Left colon (tissue), 2 donors: ENCODE measurements at places on chromosomes 16 and 17. TPM values are rescaled to one million over a fixed set of nuclear protein-coding genes. Genes with fewer than 3 reads are reported as not detected.

The SMTNL2 gene
- total RNA-seq: not detected

The GRB2 gene
- 112 TPM for total RNA-seq

The TOX3 gene
- 51.7 TPM for total RNA-seq

The SNN gene
- total RNA-seq: 2.4 TPM

The KRTAP4-4 gene
- not detected for total RNA-seq

The MAP3K14 gene
- total RNA-seq: 13.0 TPM

The SMIM36 gene
- not detected for total RNA-seq

The OMG gene
- total RNA-seq: not detected

The TTC19 gene
- total RNA-seq: 53.6 TPM

The CMIP gene
- 81.8 TPM for total RNA-seq

The TNFSF12 gene
- total RNA-seq: 17.3 TPM

The TNFRSF13B gene
- 0.79 TPM for total RNA-seq

The FOXF1 gene
- total RNA-seq: 13.7 TPM

The MARVELD3 gene
- 112 TPM for total RNA-seq

The KRT27 gene
- not detected for total RNA-seq

The GPR142 gene
- total RNA-seq: 0.31 TPM

GRCh38 chr17:6145946-6146345 is 75.8 kb downstream of the WSCD1 start:
- no peak for DNase-seq

GRCh38 chr16:67000384-67001351 is 12.3 kb downstream of the CES4A start:
- peak; percentile 67 for DNase-seq

DNA sequence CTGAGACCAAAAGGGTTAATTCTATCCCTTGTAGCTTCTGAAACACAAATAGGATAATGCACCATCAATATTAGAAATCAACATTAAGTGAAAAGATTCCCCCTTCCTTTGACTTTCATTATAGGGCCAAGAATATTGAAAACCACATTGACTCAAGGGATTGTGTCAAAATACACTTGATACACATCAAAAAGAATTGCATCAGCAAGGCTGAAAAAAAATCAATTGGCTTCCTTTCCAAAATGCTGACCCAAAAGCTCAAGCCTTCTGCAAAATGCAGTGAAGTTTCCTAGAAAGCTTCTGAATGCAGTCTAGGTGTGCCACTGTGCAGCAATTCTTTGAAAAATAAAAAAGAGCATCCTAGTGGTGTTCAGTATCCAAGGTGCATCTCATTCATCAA is 674.4 kb downstream of the TOX3 start:
- no peak for DNase-seq

GRCh38 chr16:6019490-6019991 is 921.9 kb upstream of the EEF2KMT start:
- no peak for DNase-seq

- DNase-seq: no peak
These were observed 21.9 kb downstream of the CRK start for GRCh38 chr17:1434150-1434549.

DNA sequence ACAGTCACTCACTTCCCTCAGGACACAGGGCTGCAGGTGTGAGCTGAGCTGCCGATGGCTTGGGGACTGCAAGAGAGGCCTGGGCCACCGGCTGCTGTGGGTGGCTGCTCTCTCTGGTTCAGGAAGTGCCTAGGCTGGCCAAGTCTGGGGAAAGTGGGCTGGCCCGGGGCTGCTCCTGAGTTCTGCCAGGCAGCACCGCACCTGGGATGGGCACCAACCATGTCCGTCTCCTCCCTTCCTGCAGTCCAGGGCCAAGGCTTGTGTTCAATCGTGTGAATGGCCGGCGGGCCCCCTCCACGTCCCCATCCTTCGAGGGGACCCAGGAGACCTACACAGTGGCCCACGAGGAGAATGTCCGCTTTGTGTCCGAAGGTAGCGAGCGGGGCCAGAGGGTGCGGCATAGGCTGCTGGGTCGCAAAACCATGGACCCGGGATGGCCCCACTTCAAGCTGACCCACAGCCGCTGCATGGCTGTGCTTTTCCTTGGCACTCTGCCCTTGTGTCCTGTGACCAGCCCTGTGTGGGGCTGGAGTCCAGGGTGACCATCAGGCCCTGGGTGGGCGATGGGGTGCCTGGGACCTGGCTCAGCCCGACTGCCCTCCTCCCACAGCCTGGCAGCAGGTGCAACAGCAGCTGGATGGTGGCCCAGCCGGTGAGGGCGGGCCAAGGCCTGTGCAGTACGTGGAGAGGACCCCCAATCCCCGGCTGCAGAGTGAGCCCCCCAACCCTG is 1.8 kb upstream of the WDR90 start:
- peak; percentile 64 for DNase-seq

GRCh38 chr16:1094124-1094479 is 1.9 kb downstream of the C1QTNF8 start:
- DNase-seq: no peak

DNA sequence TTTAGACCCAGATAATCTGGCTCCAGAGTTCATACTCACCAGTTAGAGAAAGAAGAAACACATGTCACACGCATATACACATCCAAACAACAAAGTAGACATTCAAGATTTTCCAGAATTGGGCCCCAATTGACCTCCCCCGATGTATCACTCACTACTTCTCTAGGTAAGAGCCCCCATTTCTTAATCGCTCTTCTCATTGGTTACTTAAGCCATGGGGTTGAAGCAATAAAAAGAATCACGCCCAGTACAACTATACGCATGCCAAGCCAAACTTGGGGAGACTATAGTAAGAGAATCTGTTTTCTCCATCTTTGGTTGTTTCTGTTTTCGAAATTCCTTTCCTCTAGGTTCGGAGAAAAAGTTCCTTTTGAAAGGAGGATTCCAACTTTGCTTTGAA is 565 bp downstream of the DDX52 start:
- no peak for DNase-seq

DNA sequence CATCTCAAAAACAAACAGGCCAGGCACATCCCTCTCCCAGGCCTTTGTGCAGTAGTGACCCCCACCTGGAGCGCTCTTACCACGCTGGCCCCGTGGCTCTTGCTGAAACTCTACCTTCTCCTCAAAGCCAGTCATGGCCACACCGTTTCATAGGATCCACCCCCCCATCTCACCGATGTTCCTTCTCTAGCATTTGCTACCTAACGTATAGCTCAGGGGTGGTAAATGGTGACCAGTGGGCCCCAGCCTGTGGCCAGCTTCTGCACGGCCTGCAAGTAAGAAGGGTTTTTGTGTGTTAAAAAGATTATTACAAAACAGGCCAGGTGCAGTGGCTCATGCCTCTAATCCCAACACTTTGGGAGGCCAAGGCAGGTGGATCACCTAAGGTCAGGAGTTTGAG is 43.8 kb downstream of the RMI2 start:
- DNase-seq: no peak

DNA sequence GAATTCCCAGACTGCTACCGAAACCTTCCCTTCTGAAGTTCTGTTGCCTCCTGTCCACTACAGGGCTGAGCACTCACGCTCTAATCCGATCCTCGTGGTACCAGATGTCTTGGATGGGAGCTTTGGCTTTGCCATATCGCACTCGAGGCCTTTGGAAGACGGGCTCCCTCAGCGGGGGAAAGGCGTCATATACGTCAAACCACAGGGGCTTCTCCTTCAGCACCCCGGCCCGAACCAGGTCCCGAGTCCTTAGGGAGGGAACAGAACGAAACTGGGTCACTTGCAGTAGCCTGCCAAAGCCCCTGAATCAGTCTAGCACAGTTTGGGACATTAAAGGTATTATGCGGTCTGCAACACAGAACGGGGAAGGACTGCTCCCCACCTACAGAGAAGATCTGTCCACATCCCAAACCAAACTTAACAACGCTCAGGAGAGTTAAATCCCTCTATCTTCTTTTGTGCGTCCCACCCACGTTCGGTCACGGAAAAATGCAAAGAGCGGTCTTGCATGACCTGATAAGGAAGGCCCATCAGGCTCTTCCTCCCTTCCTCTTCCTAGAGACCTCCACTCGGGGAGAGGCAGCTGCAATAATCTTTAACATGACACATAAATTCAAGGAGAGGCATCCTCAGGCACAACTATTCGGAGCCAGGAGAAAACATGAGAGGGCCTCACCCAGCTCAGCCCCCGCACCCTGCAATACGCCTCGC is 526 bp downstream of the MRPS23 start:
- no peak for DNase-seq

- no peak for DNase-seq
These were observed 1.4 kb downstream of the ARSG start for GRCh38 chr17:68292689-68293040.

GRCh38 chr17:34850023-34850422 is 111.2 kb downstream of the CCT6B start:
- DNase-seq: no peak

DNA sequence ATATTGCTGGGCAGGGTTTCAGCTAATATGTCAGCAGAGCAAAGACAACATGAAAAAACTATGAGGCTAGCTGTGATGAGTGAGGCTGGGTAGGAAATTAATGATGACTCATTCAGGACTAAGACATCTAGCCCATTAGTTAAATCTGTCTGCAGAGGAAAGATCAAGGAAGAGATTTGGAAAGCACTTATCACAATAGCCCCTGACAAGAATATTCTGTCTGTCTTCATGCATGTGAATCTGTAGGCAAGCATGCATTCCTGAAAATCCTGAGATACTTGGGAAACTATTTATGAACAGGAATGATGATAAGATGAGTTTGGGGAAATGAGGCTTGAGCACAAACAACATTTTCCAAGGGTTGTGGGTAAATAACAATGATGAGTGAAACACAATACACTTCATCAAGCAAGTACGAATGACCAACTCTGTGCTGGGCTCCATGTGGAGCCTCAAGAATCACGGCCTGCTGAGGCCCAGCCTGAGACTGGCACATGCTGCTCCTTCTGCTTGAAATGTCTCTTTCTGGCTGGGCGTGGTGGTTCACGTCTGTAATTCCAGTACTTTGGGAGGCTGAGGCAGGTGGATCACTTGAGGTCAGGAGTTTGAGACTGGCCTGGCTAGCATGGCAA is 96.5 kb upstream of the ASIC2 start:
- no peak for DNase-seq

DNA sequence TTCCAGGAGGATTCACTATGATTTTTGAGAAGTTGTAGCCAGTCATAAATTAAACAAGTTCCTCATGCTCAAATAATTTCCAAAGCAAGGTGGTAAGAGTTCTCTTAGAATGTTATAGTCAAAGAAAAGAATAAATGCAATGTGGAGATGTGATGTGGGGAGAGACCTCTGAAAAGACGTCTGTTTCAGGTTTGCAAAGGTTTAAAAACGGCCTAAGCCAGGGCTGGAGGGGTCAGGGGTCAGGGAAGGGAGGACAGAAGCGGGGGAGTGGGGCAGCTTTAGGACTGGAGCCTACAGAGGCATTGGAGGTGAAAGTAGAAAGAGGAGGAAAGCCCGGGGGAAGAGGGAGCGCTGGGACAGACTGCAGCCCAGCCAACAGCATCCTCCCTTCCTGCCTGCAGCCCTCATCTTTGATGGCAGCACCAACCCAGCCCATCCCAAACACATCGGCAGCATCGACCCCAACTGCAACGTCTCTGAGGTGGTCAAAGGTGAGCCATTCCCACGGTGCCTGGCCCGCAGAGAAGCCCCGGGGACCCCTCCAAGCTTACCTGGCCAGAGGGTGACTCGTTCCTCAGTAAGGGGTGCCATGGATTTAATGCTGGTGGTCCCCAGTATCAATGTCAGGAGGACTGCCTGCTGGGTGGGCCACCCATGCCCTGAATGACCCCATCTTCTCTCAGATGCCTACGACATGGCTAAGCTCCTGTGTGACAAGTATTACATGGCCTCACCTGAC is 11.4 kb downstream of the PDK2 start:
- DNase-seq: no peak

DNA sequence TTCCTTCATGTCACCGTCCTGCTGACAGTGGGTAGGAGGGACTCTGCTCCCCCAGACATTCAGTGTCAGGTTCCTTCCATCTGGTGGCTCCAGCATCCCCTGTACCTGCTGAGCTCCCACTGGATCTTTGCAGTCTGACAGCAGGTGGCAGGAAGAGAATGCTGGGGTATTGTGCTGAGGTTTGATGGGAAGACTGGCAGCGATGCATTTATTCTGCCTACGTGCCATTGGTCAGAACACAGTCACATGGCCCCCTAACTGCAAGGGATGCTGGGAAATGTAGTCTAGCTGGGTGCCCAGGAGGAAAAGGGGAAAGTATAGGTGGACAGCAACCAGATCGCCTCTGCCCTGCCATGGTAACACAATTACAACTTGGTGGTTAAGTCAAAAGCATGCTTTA is 44.4 kb downstream of the IRX3 start:
- no peak for DNase-seq

DNA sequence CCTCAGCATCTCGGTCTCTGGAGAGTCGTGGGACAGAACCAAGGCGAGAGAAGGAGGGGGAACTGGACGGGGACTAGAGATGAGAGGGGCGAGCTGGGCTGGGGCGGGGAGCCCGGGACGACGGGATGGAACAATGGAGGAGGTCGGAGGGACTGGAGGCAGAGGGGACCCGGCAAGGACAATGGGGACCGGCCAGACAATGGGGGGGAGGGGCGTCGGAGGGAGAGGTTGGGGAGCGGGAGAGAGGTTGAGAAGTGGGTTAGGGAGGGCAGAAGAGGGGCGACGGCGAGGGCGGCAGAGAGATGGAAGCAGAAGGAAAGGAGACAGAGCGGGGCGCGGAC is 719 bp downstream of the NGFR start:
- no peak for DNase-seq

DNA sequence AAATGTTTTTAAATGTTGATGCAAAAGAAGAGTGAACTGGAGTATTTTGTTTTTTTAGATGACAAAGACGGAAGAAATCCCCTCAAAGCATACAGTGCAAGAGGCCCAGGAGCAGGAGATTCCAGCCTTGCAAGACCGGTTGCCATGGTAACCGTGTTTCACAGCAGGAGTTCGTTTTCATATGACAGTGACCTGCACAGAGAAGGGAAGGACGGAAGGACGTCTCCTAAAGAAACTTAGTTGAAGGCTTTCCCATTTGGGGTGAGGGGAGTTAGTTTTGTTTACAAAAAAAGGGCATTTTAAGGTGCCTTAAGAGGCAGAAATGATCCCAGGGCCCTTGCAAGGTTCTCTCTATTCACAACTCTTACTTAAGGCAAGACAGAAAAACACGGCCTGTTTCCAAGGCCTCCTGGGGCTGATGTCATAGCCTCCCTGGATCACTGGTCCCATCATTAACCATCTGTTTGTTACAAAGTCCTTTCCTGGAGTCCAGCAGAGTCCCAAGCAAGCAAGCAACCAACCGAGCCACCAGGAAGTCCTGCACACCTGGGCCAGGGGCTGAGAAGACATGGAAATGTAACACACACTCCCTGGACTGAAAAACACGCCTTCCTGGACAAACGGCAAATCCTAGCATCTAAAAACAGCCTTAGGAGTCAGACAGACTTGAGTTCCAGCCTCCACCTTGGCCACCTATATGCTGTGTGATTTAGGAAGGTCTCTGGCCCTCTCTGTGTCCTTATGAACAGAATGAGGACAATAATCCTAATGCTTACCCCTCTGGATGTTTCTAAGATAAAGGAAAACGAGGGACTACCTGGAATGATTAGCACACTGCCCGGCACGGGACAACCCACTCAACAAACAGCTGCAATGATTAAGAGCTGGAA is 30.3 kb upstream of the RPH3AL start:
- DNase-seq: no peak

GRCh38 chr16:15743657-15744056 is 93.6 kb downstream of the NDE1 start:
- DNase-seq: no peak
